SIG-M5 (cell line): ENCODE measurements at places on chromosomes 5 and 9.

DNA sequence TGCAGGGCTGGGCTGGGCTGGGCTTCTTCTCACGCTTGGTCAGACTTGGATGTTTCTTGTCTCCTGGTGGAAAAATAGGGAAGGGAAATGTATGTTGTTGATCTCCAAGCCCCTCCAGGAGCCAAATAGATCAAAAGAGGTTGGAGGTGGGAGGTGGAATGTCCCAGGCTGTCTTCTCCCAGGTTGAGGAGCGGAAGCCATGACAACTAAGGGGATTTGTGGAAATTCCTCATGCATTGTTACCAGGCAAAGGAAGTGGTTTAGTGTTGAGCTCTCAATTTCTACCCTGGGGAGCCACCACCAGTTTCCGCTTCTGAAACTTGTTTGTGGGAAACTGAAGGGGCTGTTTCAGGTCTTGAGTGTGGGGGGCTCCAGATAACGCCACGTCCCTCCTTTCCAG lies 79.0 kb downstream of the SPRY4 start:
- no peak for DNase-seq

DNA sequence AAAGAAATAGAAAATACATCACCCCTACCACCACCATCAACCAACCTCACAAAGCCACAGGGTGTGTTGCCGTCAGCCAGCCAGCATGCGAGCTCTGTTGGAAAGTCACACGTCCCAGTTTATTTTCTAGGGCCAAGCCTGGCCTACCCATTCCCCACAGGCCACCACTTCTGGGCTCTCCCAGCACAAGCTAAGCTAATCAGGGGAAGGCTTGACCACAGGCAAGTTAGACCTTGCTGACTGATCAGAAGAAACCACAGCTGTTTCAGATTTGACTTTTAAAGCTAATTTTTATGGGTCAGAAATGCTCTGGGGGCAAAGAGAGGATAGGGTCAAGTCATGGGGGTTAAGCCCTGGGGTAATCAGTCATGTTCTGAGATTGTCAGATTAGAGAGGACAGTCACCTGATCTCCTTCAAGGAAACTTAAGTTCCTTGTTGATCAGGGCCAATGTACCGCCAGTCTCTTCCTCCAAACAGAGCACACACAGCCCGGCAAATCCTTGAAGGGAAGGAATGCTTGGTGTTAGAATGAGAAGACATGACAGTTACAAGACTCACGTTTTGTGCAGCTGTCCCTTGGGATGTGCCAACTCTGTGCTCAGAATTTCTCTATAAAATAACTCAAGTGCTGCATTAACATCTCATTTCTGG lies 7.6 kb downstream of the SHB start:
- DNase-seq, result no peak

GRCh38 chr5:40078898-40079575 lies 600.7 kb upstream of the PTGER4 start:
- DNase-seq, result no peak

DNA sequence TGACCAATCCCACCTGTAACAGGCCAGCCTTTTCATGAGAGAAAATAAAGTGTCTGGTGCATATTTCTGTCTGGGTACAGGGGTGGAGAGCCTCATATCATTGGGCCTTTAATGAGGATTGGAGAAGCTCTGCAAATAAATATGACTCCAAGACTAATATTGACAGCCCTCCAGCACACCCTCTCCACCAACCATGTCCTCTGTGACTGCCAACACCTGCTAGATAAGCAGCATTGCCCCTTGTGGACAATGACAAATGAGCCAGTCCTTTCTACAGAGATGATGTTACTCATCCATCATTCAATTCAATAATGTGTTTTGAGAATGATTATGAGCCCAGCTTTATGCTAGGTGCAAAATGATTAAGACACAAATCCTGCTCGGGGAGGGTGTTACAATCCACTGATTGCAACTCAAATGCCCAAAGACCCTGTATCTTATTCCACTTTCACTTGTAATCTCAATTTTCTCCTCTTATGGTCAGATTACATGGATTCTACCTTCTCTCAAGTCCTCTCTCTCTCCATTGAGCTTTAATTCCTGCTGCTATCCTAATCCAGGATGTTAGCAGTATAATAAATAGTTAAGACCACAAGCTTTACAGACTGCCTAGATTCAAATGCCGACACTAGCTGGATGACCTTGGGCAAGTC lies 2.1 kb upstream of the GFRA3 start:
- DNase-seq, result no peak

DNA sequence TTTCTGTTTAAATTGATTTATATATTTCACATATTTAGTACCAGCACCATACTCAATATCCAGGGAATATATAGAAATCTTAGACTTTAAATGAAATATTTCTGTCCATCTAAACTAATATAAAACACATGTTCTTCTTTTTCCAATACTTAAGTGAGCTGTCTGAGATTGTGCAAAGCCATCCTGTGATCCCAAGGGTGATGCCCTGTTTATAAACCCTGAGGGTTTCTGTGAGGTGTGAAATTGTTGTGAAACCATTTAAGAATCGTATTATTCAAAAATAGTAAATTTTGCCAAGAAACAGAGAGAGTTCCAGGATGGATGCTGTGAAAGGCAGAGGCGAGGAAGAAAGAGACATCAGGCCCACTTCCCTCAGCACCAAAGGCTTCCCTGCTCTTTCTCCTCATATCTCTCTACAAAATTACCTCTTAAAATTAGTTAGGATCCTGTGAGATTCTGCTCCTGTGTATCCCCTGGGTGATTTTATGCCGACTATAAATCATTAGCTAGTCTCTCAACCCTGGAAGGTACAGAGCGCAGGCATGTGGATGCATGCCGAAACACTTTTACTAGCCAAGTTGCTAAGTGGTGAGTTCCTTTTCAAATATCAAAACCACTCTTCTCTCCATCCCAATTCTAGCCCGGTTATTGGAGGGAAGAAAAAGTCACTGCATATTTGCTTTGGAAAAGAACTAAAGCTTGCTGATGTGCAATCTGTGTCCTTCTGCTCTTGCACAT lies 183.0 kb downstream of the GLIS3 start:
- no peak for DNase-seq

- DNase-seq, result no peak
Observed at GRCh38 chr5:54868511-54869483, 116.6 kb downstream of the ESM1 start.

DNA sequence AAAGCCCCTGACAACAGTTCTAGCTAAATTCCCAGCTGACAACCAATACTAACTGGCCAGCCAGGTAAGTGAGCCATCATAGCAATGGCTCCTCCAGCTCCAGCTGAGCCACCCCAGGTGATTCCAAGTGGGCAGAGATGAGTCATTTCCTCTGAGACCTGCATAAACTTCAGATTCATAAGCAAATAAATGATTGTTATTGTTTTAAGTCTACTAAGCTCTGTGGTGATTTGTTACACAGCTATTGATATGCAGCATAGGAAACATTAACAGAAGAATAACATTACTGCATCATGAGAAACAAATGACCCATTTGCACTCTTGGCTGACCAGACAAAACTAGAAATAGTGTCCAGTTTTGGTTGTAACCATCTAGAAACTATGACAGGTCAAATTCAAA lies 60.3 kb downstream of the TTC39B start:
- DNase-seq, result no peak

- no peak for DNase-seq
Observed at GRCh38 chr9:68540712-68541535, at the start of gene TMEM252. TMEM252 (minus strand) TSS chr9:68540883; CDS start chr9:68540814, 69 bp downstream.

GRCh38 chr9:137960496-137960895 lies 82.9 kb downstream of the CACNA1B start:
- no peak for DNase-seq

- DNase-seq, result no peak
Observed at GRCh38 chr5:134171972-134172371, 4.8 kb downstream of the SKP1 start.

- no peak for DNase-seq
Observed at GRCh38 chr5:1729641-1730486, 69.8 kb downstream of the MRPL36 start.

- no peak for DNase-seq
Observed at GRCh38 chr5:61667525-61668218, 335.6 kb downstream of the ZSWIM6 start.

DNA sequence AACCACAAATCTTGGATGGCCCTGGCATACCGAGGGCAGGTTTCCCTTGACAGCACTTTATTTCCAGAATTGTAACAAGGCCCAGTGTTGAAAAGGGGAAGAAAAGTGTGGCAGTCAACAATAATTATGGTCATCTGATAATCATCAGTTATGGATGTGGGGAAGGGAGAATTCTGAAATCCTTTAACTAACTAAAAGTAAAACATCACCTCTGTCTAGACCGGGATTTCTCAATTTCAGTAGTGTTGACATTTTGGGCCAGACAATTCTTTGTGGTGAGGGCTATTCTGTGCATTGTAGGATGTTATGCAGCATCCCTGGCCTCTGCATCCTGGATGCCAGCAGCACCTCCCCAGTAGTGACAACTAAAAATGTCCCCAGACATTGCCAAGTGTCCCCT lies 140.4 kb downstream of the PSAT1 start:
- DNase-seq, result no peak

GRCh38 chr5:32720300-32720699 lies 9.2 kb downstream of the NPR3 start:
- no peak for DNase-seq

GRCh38 chr5:51043745-51044144 lies 339.5 kb upstream of the ISL1 start:
- no peak for DNase-seq

DNA sequence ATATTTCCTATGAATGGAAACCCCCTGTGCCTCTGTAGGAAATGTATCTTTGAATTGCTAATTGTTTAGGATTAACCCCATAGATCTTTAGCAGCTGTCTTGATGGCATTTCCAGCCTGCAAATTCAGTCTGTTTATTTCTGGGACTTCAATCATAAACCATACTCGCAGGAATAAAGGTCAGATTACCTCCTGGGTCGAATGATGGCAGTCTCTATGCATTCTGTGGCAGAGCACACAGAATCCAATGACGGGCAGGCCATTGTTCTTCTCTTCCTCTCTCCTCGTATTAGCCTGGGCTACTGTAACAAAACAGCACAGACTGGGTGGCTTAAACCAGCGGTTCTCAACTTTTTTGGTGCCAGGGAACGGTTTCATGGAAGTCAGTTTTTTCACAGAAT lies 199.9 kb downstream of the PCSK5 start:
- no peak for DNase-seq

DNA sequence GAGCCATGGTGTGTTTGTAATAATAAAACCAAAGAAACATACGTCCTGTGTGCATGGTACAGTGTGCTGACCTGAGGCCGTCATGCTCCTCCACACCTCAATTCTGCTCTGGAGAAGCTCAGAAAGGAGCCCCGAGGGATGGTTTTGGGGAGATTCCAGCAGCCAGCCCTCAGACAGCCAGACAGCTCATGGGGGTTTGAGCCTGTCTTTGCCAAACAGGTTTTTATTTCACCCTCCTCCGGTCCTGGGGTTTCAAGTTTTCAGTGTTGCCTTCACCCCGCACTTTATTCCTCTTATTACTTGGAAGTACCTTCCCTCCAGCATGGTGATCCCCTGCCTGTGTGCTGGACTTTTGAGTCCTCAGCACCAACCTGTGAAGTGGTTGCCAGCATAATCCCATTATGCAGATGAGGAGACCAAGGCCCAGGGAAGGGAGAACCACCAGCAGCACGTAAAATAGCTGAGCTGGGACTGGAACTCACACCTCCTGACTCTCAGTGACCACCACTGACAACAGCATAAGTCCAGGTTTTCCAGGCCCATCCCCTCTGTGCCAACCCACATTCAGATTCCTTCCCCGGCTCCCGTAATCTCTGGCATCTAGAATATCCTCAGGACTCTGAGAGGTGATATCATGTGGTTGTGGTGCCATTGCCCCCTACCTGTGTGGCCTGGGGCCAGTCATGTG lies 35.1 kb downstream of the TGFBI start:
- DNase-seq, result no peak

- DNase-seq, result no peak
Observed at GRCh38 chr5:1983919-1984695, 101.4 kb upstream of the IRX4 start.

DNA sequence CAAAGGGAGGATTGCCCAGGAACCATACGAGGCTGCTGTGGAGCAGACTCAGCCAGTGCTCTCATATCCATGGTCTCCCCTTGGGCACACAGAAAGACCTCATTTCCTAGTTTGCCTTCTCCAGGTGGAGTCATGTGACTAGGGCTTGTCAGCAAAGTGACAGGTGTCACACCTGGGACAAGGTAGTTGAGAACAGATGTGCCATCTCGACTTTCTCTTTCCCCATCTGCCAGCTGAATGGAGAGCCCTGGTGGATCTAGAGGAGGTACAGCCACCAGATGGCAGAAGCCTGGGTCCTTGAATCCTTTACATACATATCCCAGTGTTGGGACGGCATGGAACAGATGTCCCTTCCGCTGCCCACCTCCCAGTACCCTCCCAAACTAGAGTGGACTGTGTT lies 42.9 kb upstream of the ALDOB start:
- DNase-seq, result no peak

GRCh38 chr5:37792975-37793631 lies 46.7 kb downstream of the GDNF start:
- DNase-seq, result no peak

DNA sequence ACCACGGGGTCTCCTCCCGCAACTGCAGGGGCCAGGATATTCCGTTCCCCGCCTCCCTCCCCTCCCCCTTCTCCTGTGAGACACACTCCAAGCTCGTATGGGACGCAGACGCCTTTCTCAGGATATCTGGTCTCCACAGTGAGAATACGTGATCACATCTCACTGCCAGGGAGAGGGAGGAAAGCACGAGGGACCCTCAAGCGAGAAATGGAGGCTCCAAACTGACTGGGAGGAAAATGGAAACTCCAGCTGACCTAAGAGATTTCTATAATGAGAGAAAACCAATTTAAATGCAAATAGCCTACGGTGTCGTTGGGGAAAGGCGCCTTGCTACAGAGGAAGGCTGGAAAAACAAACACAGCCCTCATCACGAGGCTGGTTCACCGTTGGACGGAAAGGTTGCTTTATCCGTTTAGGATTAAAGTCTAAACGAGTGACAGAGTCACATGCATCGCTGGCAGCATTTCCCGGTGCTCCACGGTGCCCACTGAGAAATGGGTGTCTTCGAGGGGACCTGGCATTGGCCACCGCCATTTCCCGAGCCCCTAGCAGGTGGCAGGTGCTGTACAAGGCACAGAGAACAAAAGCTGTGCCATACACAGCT lies 116.9 kb upstream of the CPEB4 start:
- no peak for DNase-seq

DNA sequence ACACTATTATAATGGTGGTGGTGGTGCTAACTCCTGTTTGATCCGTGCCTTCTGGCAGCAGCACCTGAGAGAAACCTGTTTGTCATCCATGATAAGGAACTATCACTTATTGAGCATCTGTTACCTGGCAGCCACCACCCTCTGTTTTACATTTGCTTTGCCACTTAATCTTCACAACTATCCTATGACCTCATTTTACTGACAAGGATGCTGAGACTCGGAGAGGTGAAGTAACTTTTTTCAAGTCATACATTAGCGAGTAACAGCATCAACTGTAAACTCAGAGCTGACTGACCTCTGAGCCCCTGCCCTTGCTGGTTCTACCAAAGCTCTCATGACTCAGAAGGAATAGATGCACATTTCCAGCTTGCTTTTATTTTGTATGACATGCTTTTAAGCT lies 81.1 kb downstream of the EGFLAM start:
- DNase-seq, result no peak
